ENCODE measurements at places on chromosomes 2 and 18.
A peak's percentile ranks its signal among the peaks of the same experiment; 100 is the strongest.

DNA sequence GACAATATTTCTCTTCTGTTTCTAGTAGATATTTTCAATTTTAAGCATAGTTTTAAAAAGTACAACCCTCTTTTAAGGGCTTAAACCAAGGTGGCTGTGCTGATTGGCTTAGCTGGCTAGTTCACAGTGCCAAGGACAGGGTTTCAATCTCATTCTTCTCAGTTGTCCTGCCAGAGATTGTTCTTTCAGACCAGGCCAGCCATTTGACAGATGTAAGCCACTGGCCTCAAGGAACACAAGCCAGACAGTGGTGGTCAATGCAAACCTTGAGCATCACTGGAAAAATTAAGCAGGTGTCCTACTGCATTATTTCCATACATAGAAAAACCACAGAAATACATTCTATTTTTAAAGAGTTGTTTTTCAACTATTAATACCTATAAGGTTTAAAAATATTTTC is 5.9 kb downstream of the RNF103 start:
- DNase-seq: no peak

- no peak for DNase-seq
These were observed 123.1 kb upstream of the HDAC4 start for GRCh38 chr2:239523954-239524330.

- DNase-seq: no peak
These were observed 48.3 kb downstream of the GLI2 start for GRCh38 chr2:120783969-120784372.

- no peak for DNase-seq
These were observed 31.2 kb upstream of the MYO3B start for GRCh38 chr2:170146784-170147183.

- DNase-seq: peak; percentile 52
These were observed 14.0 kb upstream of the DNER start for GRCh38 chr2:229728370-229728769.

Data from HFFc6 (cell line).